ENCODE measurements at places on chromosomes 16 and 17. TPM values are rescaled to one million over a fixed set of nuclear protein-coding genes. Genes with fewer than 3 reads are reported as not detected.
A peak's percentile ranks its signal among the peaks of the same experiment; 100 is the strongest.

The ACSM2A gene
- not detected for total RNA-seq

- H3K4me3 ChIP-seq: peak overlapping the region; percentile 89
- peaks cover 20% of the 10 kb centered on the region for H3K36me3 ChIP-seq
- peaks cover 6% of the 10 kb centered on the region for H3K4me1 ChIP-seq
- DNase-seq: no peak
- no peaks in the 10 kb centered on the region for H3K27me3 ChIP-seq
- H3K27ac ChIP-seq: peak overlapping the region; percentile 92
Observed at GRCh38 chr17:2302778-2303203, 794 bp downstream of the SMG6 start.

DNA sequence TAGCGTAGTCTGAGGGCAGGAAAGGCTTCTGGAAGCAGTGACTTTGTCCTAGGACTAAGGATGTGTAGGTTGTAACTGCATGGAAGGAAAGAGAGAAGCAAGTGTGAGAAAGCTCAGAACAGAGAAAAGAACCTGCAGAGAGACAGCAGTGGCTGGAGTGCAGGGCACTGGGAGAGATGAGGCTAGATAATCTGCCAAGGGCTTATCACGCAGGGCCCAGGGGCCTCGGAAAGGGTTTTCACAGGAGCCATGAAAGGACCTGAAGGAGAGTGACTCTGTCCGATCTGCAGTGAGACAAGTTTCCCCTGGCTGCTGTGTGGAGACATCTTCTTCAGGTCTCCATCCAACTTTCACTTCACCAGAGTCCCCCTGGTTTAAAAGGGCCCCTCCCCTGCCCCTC lies 7.1 kb upstream of the SRCAP start:
- peaks cover 8% of the 10 kb centered on the region for H3K4me1 ChIP-seq
- no peaks in the 10 kb centered on the region for H3K36me3 ChIP-seq
- no peak overlapping the region for H3K27ac ChIP-seq
- no peaks in the 10 kb centered on the region for H3K27me3 ChIP-seq
- DNase-seq: no peak

DNA sequence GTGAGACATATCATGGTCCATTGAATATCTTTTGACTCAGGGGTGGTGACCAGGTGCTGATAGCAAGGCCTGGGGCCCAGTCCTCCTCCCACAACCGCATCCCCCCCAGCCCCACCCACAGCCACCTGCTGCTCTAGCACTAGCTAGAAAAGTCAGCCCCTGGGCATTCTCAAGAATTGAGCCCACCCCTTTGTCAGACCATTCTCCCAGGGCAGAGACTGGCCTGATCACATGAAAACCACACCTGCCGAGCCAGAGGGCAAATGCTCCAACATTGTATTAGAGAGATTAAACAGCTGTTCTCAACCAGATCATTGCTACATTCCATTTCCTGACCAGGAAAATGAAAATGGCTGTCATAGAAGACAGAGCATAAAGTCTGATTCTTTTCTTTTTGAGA lies 62.4 kb downstream of the RAB11FIP4 start:
- H3K27ac ChIP-seq: no peak overlapping the region
- DNase-seq: no peak
- H3K4me1 ChIP-seq: no peaks in the 10 kb centered on the region
- H3K27me3 ChIP-seq: no peaks in the 10 kb centered on the region

GRCh38 chr17:59783221-59784047 lies 76.0 kb downstream of the VMP1 start:
- H3K27me3 ChIP-seq: no peaks in the 10 kb centered on the region
- H3K36me3 ChIP-seq: no peaks in the 10 kb centered on the region
- H3K4me1 ChIP-seq: peaks cover 58% of the 10 kb centered on the region
- H3K4me3 ChIP-seq: no peak overlapping the region
- peak overlapping the region; percentile 35 for H3K27ac ChIP-seq

- no peaks in the 10 kb centered on the region for H3K27me3 ChIP-seq
- peak overlapping the region; percentile 22 for H3K4me3 ChIP-seq
- peaks cover 28% of the 10 kb centered on the region for H3K4me1 ChIP-seq
Observed at GRCh38 chr17:69485251-69485661, 70.8 kb downstream of the MAP2K6 start.

The HS3ST4 gene
- total RNA-seq: not detected

The CSH1 gene
- not detected for total RNA-seq

DNA sequence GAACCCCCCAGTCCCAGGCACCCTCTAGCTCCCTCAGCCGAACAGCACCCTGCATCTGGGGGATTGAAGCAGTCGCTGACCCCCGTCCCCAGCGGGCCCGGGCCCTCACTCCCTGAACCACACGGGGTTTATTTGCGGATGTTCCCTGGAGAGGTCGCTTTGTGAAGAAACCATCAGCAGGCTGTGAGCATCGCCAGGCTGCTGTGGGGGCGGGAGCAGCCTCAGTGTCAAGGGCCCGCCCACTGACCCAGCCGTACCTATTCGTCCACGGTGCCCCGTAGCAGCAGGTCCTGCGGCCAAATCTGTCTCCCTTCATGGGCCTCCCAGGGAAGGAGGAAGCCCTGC lies 6.4 kb upstream of the RAB40C start:
- DNase-seq: no peak
- H3K36me3 ChIP-seq: no peaks in the 10 kb centered on the region
- no peaks in the 10 kb centered on the region for H3K4me1 ChIP-seq
- no peak overlapping the region for H3K4me3 ChIP-seq
- no peak overlapping the region for H3K27ac ChIP-seq
- H3K27me3 ChIP-seq: no peaks in the 10 kb centered on the region

The CMTM2 gene
- not detected for total RNA-seq

DNA sequence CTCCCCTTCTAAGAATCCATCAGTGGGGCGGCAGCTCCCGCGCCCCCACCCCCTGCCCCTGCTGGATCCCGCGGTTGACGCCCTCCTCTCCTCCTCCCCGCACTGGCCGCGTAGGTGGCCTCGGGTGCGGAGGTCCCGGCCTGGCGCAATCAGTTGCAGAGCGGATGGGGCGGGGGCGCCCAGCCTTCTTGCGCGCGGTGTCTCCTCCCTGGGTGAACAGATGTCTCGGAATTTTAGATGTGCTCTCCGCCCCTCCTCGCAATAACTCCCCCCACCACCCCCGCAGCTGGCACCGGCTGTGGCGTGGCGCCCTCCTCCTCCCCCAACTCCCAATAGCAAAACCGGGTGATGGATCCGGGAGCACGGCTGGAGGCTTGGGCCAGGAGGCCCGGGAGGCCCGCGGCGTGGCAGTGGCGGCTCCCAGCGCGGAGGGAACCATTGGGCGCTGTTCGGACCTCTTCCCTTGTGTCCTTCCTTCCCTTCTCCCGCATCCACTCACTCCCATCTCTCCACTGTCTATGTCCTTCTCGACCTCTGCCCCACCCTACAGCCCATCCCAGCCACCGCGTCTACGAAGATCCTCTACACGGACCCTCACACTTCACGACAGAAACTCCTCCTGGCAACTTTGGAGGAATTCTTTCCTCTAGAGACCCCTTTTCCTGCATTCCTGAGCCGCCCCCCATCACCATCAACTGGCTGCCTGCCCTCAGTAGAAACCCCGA lies 11.0 kb downstream of the NEUROD2 start:
- H3K4me1 ChIP-seq: peaks cover 14% of the 10 kb centered on the region
- DNase-seq: no peak
- no peaks in the 10 kb centered on the region for H3K36me3 ChIP-seq
- no peaks in the 10 kb centered on the region for H3K27me3 ChIP-seq

GRCh38 chr16:56970934-56971767 lies 9.4 kb downstream of the CETP start:
- H3K4me3 ChIP-seq: no peak overlapping the region
- no peaks in the 10 kb centered on the region for H3K27me3 ChIP-seq
- DNase-seq: no peak

The BCL6B gene
- total RNA-seq: 1.9 TPM

- H3K36me3 ChIP-seq: no peaks in the 10 kb centered on the region
- no peak for DNase-seq
- H3K4me3 ChIP-seq: no peak overlapping the region
- no peak overlapping the region for H3K27ac ChIP-seq
Observed at GRCh38 chr16:64280317-64280716, 841.5 kb downstream of the CDH11 start.

DNA sequence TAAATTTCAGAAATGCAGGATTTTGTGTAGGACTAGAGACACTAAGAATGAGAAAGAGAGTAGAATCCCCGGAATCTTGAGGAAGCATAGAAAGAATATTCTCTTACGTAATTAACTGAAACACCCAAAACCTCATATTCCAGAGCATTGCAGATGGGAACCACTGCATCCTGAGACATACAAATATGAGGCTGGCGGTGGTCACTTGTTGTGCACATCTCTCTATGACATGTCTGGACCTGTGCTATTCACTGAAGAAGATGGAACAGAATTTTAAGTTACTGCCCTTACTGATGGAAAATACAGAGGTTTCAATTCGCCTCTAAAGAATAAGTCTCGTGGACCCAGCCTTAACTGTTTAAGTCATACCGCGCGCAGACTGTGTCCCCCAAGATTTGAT lies 806 bp downstream of the RAD51C start:
- no peak for DNase-seq
- peak overlapping the region; percentile 75 for H3K4me3 ChIP-seq
- H3K27me3 ChIP-seq: no peaks in the 10 kb centered on the region
- H3K36me3 ChIP-seq: no peaks in the 10 kb centered on the region
- peaks cover 14% of the 10 kb centered on the region for H3K4me1 ChIP-seq
- H3K27ac ChIP-seq: peak overlapping the region; percentile 88

GRCh38 chr16:11756248-11756647 lies 13.6 kb upstream of the TXNDC11 start:
- no peak overlapping the region for H3K4me3 ChIP-seq
- peaks cover 5% of the 10 kb centered on the region for H3K4me1 ChIP-seq
- no peaks in the 10 kb centered on the region for H3K36me3 ChIP-seq
- no peaks in the 10 kb centered on the region for H3K27me3 ChIP-seq

GRCh38 chr17:27593232-27593856 lies 37.6 kb upstream of the LGALS9 start:
- no peaks in the 10 kb centered on the region for H3K27me3 ChIP-seq
- no peaks in the 10 kb centered on the region for H3K4me1 ChIP-seq
- H3K27ac ChIP-seq: no peak overlapping the region
- DNase-seq: no peak
- H3K4me3 ChIP-seq: no peak overlapping the region
- no peaks in the 10 kb centered on the region for H3K36me3 ChIP-seq

DNA sequence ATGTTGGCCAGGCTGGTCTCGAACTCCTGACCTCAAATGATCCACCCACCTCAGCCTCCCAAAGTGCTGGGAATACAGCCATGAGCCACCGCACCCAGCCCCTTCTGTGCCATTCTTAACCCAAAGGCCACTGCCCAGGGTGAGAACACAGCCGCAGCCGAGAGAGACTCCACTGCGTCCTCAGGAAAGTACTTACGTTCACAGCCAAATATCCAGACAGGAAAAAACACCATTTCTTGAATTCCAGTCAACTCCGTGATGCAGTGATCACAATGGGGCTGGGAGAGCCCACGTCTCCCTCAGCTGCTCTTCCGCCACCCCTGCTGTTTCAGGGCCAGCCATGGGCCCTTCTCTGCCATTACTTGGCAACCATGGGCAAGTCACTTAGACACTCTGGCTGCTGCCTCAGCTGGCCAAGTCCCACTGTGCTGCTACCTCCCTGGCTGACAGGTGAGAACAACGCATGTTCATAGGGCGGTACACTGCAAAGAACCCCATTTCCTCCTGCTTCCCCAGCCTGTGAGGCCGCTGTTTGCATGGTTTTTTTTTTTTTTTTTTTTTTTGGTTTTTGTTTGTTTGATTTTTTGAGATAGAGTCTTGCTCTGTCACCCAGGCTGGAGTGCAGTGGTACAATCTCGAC lies 4.3 kb downstream of the CDIP1 start:
- H3K4me1 ChIP-seq: no peaks in the 10 kb centered on the region
- DNase-seq: no peak
- H3K4me3 ChIP-seq: no peak overlapping the region
- no peaks in the 10 kb centered on the region for H3K36me3 ChIP-seq

DNA sequence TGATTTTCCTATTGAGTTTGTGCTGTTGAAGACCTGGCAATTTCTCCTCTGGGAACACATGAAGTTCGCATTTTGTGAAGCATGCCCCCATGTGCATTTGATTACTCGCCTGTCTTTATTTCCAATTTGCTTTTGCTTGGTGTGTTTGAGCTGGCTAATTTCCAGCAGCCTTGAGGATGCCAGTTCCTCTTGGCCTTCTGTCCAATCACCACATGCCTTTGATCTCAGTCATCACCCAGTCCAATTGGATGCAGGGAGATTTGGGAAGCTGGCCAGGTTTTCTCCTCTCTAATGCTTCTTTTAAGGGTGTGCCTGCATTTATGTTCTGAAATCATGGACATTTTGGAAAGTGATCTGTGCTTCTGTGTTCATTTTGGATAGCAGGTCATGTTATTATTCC lies 3.8 kb upstream of the TMEM100 start:
- DNase-seq: peak; percentile 71
- H3K27ac ChIP-seq: peak overlapping the region; percentile 78
- H3K36me3 ChIP-seq: no peaks in the 10 kb centered on the region
- H3K27me3 ChIP-seq: no peaks in the 10 kb centered on the region
- H3K4me1 ChIP-seq: peaks cover 48% of the 10 kb centered on the region

DNA sequence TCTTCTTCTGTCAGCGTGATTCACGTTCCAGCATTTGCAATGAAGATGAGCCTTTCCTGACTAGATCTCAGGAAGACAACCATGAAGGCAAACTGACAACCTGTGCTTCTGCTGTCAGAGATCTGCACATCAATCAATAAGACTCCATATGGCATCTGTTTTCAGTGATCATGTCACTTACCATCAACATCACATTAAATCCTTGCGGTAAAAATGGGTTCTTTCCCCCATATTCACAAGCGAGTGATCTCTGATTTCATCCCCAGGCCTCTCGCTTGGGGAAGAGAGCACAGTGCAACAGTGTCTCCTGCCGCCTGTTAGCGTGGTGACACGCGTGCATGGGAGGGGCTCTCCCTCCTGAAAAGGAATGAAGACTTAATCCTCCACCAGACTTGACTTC lies 11.1 kb downstream of the NACA2 start:
- H3K36me3 ChIP-seq: no peaks in the 10 kb centered on the region
- peaks cover 4% of the 10 kb centered on the region for H3K27me3 ChIP-seq
- H3K4me1 ChIP-seq: no peaks in the 10 kb centered on the region
- no peak overlapping the region for H3K4me3 ChIP-seq
- H3K27ac ChIP-seq: no peak overlapping the region

GRCh38 chr16:61391896-61392295 lies 644.3 kb downstream of the CDH8 start:
- H3K27ac ChIP-seq: no peak overlapping the region
- H3K36me3 ChIP-seq: no peaks in the 10 kb centered on the region
- no peak for DNase-seq

GRCh38 chr16:84881702-84882521 lies 62.1 kb downstream of the CRISPLD2 start:
- H3K27ac ChIP-seq: no peak overlapping the region
- peaks cover 13% of the 10 kb centered on the region for H3K36me3 ChIP-seq
- no peaks in the 10 kb centered on the region for H3K27me3 ChIP-seq
- peak; percentile 67 for DNase-seq

GRCh38 chr16:11636172-11636721 lies 32.0 kb upstream of the SNN start:
- no peak for DNase-seq
- H3K4me3 ChIP-seq: no peak overlapping the region
- no peak overlapping the region for H3K27ac ChIP-seq
- H3K27me3 ChIP-seq: no peaks in the 10 kb centered on the region
- no peaks in the 10 kb centered on the region for H3K36me3 ChIP-seq

The TBC1D3K gene
- total RNA-seq: not detected

All from tibial nerve (tissue), 4 donors.